ENCODE measurements at places on chromosomes 4 and X.

- DNase-seq, result no peak
Observed at GRCh38 chr4:27023366-27023765, 162.7 kb downstream of the STIM2 start.

- no peak for DNase-seq
Observed at GRCh38 chr4:22299678-22300077, 216.2 kb downstream of the ADGRA3 start.

GRCh38 chr4:140857111-140857510, 100.9 kb upstream of the TBC1D9 start:
- DNase-seq, result no peak

DNA sequence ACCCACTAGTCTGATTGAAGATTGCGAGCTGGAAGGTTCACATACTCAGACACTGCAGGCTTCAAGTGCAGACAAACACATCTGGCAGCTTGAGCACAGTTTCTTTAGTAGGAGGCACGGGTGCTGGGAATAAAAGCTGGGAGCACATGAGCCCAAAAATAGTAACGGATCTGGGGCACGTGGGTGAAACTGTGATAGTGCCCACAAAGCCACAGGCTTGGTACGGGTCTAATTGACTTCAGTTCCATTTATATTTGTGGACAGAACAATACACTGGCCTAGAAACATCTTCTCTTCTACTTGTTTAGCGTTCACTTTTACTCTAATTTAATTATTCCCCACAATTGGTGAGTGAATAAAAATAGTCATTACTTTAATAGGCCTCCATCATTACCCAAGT, 2370.7 kb downstream of the PCDH7 start:
- DNase-seq, result no peak

- peak; percentile 58 for DNase-seq
Observed at GRCh38 chrX:55127692-55128091, 38.9 kb downstream of the PAGE2 start.

DNA sequence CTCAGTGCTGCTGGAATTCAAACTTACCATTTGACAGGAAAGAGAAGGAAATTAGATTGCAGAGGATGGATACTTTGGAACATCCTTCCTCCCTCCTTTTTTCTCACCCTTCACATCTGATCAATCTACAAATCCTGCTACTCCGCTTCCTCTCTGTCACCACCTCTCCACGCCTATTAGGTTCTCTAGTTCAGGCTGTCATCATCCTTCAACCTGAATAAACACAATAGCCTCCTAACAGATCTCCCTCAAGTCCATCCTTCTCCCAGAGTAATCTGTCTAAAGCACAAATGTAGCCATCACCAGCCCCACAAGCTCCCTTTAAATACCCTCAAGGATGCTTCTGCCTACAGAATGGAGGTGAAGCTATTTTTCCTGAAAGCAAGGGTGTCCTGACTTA, 20.0 kb upstream of the SLAIN2 start:
- no peak for DNase-seq

DNA sequence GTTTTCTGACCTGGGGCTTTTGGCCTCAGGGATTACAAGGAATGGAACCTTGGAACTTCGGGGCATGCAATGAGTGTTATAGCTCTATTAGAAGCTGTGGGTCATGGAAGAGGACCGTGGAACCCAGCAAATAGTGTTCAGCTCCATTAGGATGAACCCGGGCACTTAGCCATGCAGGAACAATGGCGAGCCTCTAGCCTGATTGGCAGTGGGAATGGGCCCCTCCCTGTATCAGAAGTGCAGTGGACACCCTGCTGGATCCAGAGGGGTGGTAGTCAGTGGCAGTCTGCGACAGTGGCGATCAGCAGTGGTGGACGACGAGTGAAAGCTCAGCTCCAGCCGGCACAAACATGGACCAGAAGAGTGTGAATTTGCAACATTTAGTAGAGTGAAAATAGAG, 315.4 kb upstream of the TECRL start:
- no peak for DNase-seq

GRCh38 chr4:38114386-38115150, 154.4 kb downstream of the PTTG2 start:
- DNase-seq, result no peak

DNA sequence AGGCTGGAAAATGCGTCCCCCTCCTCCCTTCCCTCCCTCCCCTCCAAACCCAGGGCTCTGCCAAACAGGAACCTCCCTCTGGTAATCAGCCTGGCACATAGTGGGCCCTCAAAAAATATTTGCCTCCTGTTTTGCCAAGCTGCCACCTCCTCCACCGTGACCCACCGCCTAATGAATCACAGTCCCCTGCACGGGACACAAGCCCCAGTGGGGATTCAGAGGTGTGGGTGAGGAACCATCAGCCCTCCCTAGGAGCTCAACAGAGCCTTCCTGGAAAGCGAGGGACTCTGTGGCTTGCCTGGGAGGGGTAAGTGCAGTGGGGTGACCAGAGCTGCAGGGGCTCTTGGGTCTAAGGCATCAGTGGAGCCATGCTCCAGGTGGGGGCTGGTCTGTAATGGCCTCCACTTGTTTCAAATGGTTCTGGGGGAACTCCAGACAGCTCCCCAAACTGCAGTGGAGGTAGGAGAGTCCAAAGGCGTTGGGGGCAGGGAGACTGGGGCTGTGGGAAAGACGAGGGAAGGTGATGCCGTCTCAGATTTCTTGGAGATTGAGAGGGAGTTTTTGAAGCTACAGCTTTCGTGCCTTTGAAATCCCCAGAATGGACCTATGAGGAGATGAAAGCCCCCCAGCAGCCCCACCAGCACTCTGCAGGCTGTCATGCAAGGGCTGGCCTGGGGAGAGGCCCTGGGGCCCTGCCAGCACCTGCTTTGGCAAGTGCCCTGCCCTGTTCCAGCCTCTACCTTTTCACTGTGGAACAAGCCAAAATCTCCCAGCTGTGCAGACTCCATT, 1.0 kb upstream of the PPP2R2C start:
- no peak for DNase-seq
